SJSA1 (cell line): ENCODE measurements at places on chromosomes 3 and 15. TPM values are rescaled to one million over a fixed set of nuclear protein-coding genes. Genes with fewer than 3 reads are reported as not detected.
A peak's percentile ranks its signal among the peaks of the same experiment; 100 is the strongest.

DNA sequence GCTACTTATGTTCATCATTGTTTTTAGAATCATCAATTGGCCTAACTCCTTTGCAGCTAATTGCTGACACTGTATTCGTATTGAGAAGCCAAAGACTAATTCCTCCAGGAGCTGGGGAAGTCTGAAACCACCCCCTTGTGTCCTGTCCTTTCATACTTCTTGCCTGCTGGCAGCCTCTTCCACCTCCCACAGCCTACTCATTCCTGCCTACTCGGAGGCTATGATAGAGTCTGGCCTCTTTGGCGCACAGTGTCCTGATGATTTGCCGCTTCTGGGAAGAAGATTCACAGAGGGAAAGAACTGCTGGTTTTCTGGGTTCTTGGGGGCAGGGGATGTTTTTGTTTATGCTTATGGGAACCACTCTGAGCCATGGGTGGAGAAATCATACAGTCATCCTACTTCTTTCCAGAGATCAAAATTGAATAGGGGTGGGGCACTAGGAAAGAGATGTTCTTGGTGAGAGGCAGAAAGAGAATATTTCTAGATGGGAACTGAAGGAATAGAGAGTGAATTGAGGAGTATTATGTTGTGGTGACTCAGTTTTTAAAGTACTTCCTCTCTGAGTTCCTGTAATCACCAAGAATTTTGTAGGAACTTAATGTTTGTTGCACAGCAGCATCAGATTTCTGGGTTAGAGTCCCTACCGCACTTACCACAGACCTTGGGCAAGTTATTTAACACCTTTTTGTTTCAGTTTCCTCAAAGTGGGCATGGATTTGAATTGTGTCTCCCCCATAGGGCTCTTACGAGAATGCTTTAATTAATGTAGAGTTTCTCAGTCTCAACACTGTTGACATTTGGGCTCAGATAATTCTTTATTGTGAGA is 22.1 kb upstream of the SCAANT1 start:
- no peak for DNase-seq

GRCh38 chr15:53670701-53671100 is 88.8 kb downstream of the WDR72 start:
- no peak for DNase-seq

- peak; percentile 21 for DNase-seq
These were observed 4.0 kb upstream of the MGA start for GRCh38 chr15:41656188-41656587.

DNA sequence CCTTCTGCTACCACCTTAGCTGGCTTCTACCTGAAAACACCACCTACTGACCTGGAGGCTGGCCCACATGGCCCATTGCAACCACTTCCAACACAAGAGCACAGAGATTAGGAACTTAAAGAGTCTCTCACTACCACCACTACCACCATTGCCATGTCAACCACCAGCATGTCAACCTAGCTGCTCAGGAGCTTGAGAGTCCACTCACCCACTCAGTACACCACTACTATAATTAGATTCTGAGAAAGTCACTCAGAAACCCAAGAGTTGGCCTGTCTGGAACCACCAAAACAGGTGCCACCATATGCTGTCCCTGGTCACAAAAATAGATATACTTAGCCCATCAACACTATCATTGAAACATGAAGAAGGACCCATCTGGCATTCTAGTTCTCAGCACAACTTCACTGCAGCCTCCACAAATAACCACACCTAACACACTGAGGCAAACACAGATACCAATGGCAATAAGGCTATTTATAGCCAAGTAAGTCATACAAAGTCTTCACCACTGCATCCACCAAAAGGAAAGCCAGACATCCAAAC is 806.7 kb upstream of the EPHA6 start:
- no peak for DNase-seq

ANKUB1 gene
- total RNA-seq = 0.31 TPM in 1 of 2 replicates, not detected in the other

DNA sequence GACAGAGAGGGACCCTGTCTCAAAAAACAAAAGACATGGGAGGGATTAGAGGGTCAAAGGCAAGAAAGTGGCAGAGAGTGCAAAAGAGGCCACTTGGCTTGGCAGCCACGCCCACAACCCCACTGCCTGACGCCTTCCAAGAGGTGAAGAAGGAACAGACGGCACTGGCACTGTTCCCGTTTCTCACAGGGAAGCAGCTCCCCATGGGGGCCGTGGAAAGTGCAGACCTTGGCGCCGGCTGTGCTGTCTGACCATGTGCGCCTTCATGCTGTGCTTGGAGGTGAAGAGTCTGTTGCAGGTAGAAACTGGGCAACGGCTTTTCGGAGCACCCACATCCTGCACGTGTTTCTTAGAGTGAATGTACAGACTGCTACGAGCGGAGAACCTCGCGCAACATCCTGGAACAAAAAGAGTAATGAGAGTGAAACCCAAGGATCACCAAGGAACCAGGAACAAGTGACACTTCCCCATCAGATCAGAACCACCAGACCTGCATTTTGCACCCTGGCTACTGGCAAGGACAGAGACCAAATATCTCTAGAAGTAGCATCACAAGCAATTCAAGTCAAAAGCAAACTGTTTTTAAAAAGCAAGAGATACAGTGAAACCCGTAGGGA is 9.7 kb downstream of the ZXDC start:
- no peak for DNase-seq

GRCh38 chr3:150509780-150510179 is 36.5 kb downstream of the SERP1 start:
- no peak for DNase-seq

GRCh38 chr3:98761643-98762229 is 1.4 kb upstream of the ST3GAL6 start:
- DNase-seq = no peak

DNA sequence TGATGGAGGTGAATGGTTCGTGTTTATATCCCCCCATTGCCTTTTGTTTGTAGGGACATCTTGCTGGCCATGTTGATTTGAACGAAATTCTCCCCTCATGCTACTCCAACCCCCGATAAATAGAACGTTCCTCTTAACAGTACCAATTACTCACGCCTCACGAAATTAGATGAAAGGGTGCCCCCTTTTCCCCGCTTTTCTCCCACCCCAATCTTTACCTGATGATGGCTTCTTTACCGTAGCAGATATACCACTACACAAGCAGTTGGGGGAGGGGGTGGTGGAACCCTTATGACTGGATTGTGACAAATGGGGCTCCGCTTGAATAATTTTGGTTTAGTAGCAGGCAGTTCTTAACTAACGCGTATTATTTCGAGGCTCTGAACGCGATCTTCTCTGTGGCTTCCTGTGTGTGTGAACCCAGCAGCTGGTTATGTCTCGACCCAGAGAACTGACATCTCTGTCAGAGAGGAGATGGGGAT is 1.1 kb downstream of the PIAS1 start:
- peak; percentile 37 for DNase-seq

DNA sequence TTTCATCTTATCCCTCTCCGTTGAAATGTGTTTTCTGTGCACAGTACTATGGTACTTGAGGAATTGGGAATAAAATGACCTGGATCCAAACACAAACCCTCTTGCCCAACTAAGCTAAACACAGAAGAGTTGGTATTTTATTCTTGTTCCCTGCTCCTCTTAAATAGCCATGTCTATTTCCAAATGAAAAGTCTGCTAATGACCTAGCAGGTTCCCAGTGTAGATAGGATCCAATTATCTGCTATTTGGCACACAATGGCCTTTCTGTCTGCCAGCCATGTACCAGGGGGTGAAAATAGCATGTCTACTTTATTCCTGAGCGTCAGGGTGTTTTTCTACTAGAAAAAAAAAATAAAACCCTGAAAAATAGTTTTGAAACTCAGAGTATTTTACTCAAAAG is 657.0 kb upstream of the NAALADL2 start:
- DNase-seq = no peak

GRCh38 chr15:52709187-52709981 is 30.2 kb upstream of the ATOSA start:
- DNase-seq = no peak

ARPP21 gene
- total RNA-seq = not detected in 2 replicates

TMEM44 gene
- 12.2 and 18.2 TPM in 2 replicates for total RNA-seq

VEPH1 gene
- 1.7 and 14.3 TPM in 2 replicates for total RNA-seq

CCDC33 gene
- total RNA-seq = not detected in 2 replicates

ANKDD1A gene
- total RNA-seq = 1.3 and 3.3 TPM in 2 replicates

SAMD7 gene
- total RNA-seq = not detected in 2 replicates

FYCO1 gene
- 5.4 and 7.6 TPM in 2 replicates for total RNA-seq

GRCh38 chr3:188266562-188267274 is 112.8 kb downstream of the LPP start:
- peak; percentile 89 for DNase-seq

DNA sequence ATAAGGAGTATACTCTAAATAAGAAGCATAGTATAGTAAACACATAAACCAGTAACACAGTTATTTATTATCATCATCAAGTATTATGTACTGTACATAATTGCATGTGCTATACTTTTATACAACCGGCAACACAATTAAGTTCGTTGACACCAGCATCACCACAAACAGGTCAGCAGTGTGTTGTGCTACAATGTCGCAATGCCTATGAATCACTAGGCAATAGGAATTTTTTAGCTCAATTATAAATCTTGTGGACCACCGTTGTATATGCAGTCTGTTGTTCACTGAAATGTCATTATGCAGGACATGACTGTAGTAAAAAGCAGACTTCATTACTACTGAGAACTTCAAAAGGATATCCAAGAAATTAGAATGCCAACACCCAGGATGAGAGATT is 177.0 kb downstream of the PDCD6IP start:
- DNase-seq = no peak

- DNase-seq = no peak
These were observed 26.0 kb downstream of the LARS2 start for GRCh38 chr3:45414341-45414740.

- no peak for DNase-seq
These were observed 50.9 kb upstream of the FSIP1 start for GRCh38 chr15:39833515-39833981.

DNA sequence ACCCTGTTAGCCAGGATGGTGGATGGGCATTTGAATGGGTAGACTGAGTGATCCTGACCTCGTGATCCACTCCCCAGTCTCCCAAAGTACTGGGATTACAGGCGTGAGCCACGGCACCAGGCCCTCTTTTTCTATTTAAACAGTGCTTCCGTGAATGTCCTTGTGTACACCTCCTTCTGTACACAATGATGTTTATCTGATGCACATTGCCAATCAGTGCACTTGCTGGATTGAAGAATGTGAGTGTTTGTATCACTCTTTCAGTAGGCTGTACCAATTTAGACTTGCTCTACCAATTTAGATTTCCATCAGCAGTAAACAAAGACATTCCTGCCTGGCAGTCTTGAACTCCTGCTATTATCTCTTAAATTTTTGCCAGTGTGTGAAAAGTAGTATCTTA is 8.9 kb upstream of the ZNF619 start:
- no peak for DNase-seq

DNA sequence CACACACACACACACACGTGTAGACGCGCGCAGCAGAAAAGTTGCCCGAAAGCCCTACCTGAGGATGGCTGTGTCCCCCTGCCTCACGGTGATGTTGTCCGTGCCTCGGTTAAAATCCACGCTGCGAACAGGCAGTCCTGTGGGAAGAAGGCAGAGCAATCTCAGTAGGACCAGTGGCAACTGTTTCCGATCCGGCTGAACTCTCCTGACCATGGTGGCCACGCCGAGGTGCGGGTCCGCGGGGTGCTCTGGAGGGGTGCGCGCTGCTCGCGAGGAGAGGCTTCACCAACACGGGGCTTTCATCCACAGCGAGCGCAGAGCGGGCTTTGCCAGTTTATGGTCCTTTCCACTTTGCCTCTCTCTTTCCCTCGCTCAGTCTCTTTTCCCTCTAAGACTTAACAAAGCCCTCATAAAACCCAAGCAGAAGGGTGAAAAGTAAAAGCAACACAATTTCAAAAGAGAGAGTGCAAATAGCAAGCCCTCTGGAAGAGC is 422 bp downstream of the LSAMP start:
- no peak for DNase-seq

PIERCE2 gene
- total RNA-seq = not detected in 2 replicates

ZIC1 gene
- 7.1 and 10.9 TPM in 2 replicates for total RNA-seq

DNA sequence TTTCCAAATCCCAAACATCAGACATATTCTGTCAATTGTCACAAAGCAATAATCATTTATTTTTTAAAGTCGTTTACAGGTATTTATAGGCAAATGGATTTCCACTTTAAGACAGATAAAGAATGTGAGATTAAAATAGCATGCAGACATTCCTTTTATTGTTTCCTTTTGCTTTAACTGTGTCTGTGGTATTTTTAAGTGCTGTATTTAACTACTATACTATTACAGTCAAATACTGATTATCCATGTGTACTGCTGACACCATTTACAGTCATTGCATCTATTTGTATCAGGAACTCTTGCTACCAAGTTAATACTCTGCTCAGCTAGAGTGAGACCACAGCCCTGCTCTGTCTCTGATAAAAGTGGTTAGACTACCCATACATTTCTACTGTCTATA is 12.8 kb upstream of the CEP152 start:
- DNase-seq = no peak

GRCh38 chr3:74808506-74809275 is 194.2 kb upstream of the CNTN3 start:
- no peak for DNase-seq

COL6A5 gene
- total RNA-seq = not detected in 2 replicates

- DNase-seq = no peak
These were observed 71.1 kb downstream of the ALDH1A2 start for GRCh38 chr15:57994221-57995049.

ACAP2 gene
- 39.6 and 45.1 TPM in 2 replicates for total RNA-seq

- DNase-seq = peak; percentile 56
These were observed 20.3 kb downstream of the FAM98B start for GRCh38 chr15:38474155-38474757.

DNA sequence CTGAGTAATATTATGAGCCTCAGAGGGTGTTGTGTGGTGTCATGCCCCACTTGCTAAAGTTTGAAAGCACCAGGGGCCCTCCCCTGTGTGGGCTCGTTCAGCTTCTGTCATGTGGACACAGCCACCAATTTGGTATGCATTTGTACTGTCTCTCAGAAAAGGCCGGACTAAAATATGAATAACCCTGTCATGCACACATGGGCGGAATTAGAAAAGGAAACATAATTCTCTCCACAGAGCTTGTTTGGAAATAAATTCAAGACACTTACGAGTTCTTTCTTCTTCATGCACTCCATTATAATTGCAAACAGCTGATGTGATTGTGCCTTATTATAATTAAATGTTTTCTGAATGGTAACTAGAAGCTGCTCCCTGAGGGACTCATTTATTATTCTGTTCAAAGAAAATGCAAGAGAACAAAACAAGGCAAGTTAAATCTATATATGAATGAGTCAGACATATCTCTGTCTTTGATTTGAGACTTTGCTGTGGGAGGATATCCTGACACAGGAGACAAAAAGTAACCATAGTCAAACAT is 39.1 kb downstream of the TRPM1 start:
- no peak for DNase-seq

GRAMD2A gene
- total RNA-seq = 0.16 TPM in 1 of 2 replicates, not detected in the other

MUC20 gene
- total RNA-seq = not detected in 2 replicates

- no peak for DNase-seq
These were observed 308.9 kb downstream of the CTNNB1 start for GRCh38 chr3:41508063-41508696.

RFT1 gene
- total RNA-seq = 12.9 and 18.0 TPM in 2 replicates

- no peak for DNase-seq
These were observed 8.6 kb downstream of the SPG11 start for GRCh38 chr15:44654858-44655257.

DNA sequence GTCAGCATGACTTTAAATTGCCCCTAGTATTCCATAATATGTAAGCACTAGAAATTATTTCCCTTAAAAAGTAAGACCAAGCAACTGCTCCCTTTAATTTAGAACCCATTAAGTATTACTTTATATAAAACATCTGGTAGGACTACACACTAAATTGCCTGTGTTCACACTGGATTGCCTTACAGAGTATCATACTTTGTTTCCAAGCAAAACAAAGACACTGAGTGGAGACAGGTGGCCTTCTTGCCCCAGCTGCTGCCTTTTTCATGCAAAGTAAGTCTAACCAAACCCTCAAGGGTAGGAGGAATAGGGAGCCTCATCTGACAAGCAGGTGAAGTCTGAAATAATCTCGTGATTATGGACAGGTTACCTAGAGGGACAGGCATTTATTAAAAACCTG is 87.3 kb downstream of the PEX5L start:
- no peak for DNase-seq
